ENCODE measurements at places on chromosomes 6 and 20. TPM values are rescaled to one million over a fixed set of nuclear protein-coding genes. Genes with fewer than 3 reads are reported as not detected.

- no peak for DNase-seq
Observed at GRCh38 chr20:60021104-60021503, 62.9 kb downstream of the CDH26 start.

DNA sequence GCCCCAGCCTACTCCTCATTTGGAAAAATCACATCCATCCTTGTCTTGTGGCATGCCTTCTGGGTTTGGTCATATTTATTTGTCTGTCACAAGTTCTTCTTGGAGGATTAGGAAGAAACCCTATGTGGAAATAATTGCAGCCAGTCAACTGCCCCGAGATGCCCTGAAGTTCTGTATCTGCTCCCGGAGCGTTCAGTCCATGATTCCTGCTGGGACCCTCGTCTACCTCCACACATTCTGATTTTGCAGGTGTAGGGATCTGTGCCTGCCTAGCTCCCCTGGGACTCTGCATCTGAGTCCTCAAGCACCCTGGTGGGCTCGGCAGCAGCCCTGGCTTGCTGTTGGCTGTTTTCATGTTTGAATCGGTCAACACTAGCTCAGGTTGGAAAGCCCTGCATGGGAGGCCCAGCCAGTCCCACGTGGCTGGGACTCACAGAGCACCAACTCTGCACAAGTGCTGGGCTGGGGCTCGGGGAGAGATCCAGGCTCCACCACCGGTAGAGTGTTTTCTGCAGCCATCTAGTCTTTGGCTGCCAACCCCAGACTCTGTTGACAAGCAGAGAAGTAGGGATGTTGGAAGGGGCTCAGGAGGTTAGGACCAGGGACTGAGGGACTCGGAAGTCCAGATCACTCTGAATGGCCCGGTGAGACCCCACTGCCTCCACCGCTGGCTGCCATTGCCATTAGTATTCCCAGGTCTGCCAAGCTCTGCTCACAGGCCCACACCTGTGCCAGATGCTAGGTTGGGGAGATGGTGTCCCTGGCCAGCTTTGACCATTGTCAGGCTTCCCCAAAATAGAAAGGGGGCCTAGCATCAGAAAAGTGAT, 183.5 kb upstream of the CST7 start:
- DNase-seq = peak; percentile 41

DNA sequence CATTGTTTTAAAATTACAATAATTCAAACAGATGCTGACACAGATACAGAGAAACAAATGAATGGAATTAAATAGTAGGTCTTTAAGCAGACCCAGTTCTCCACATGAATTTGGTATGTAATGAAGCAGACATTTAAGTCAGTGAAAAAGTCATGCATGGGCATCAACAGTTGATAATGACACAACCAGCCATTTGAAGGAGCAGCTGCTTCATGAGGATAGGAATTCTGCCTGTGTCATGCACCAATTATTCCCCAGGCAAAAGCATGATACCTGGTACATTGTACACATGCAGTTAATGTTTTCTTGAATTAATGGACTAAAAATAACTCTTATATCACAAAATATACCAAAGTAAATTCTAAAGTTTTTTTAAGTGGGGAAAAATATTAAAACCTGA, 11.2 kb upstream of the HEY2 start:
- no peak for DNase-seq

Gene CCN2
- 272 TPM for total RNA-seq

GRCh38 chr6:146857980-146858347, 259.2 kb downstream of the ADGB start:
- no peak for DNase-seq

Gene OPRL1
- 0.59 TPM for total RNA-seq

- no peak for DNase-seq
Observed at GRCh38 chr6:85797993-85798392, 155.3 kb upstream of the SYNCRIP start.

Gene SUMO4
- total RNA-seq = 3.6 TPM

Data from osteoblast (primary cell).